H1 (cell line): ENCODE measurements at places on chromosomes 1 and 21. TPM values are rescaled to one million over a fixed set of nuclear protein-coding genes. Genes with fewer than 3 reads are reported as not detected.

GRCh38 chr1:231919239-231919885 lies 292.8 kb downstream of the DISC1 start:
- no peak for DNase-seq
- no peaks in the 10 kb centered on the region for H3K27me3 ChIP-seq

DNA sequence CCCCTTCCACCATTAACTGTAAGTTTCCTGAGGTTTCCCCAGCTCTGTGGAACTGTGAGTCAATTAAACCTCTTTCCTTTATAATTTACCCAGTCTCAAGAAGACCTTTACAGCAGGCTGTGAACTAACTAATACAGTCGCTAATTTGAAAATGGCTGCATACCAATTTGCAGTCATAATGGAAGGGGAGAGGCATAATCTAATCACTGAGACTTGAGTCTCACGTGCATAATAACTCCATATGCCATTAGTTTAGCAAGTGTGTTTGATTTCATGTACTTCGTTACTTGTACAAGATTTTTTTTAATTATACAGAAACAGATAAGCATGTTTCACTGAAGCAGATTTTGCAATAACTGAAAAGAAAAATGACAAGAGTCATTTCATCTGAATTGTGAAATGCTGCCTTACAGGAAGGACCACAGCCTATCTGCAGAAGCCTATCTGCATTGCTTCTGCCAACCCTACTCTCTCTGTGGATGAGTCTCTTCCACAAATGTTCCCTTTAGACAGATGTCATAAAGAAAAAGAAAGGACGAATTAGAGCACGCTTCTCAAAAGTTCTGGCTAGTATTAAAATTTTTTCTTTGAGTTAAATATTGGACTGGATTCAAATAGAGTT lies 99.1 kb downstream of the PTGER3 start:
- no peaks in the 10 kb centered on the region for H3K27me3 ChIP-seq
- no peaks in the 10 kb centered on the region for H3K4me1 ChIP-seq
- no peak for DNase-seq
- no peaks in the 10 kb centered on the region for H3K36me3 ChIP-seq

DNA sequence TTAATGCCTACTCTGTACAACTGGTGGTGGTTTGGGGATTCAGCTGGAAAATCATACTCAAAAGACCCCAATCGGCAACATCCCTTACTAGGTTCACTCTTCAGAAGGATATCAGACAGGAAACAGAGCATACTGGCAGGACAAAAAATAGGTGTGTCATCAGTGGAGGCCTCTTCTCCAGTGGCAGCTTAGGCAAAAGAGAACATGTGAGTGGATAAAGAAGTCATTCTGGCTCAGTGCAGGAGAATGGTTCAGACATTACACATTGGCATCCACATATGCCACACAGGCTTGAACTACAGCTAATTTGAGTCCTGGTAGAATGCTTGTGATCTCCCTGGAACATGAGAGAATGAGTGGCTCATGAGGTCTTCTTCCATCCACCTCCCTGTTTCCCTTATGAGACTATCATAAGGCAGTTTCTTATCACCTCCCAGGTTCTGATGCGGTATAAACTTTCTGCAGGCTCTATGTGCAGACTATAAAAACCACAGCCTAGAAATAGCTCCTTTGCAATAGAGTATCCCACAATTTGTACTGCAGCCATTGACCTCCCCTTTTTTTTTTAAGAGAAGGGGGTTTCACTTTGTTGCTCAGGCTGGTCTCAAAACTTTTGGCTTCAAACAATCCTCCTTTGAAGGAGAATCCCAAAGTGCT lies 24.7 kb downstream of the VAMP4 start:
- no peaks in the 10 kb centered on the region for H3K36me3 ChIP-seq
- H3K4me3 ChIP-seq = no peak overlapping the region
- no peaks in the 10 kb centered on the region for H3K4me1 ChIP-seq
- H3K27ac ChIP-seq = no peak overlapping the region
- no peaks in the 10 kb centered on the region for H3K27me3 ChIP-seq
- DNase-seq = no peak

- no peaks in the 10 kb centered on the region; the same call in 1 of the 2 replicates for H3K27me3 ChIP-seq
- H3K36me3 ChIP-seq = no peaks in the 10 kb centered on the region
- no peaks in the 10 kb centered on the region for H3K4me1 ChIP-seq
- H3K4me3 ChIP-seq = no peak overlapping the region
- H3K27ac ChIP-seq = no peak overlapping the region
Measured at GRCh38 chr1:167676205-167676915, 45.4 kb upstream of the MPZL1 start.

DNA sequence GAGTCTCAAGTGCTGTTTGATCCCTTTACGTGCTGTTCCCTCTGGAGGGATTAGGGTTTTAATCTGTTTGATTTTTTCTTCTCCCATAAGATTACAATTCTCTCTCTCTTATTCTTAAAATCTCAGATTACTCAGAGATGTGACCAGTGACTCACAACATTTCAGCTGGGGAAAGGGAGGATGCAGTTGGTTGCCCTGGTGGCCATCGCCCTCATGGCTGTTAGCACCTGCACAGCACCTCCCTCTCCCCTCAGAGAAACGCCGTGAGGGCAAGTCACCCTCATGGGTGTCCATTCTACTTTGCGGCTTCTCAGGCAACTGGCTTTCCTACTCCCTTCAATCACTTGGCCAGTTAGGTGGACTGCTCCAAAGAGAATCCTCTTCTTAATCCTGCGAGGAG lies 42.4 kb upstream of the KCNA3 start:
- no peaks in the 10 kb centered on the region for H3K36me3 ChIP-seq
- H3K27me3 ChIP-seq = no peaks in the 10 kb centered on the region
- DNase-seq = no peak

GRCh38 chr1:81679942-81680341 lies 120.8 kb upstream of the ADGRL2 start:
- DNase-seq = no peak
- no peaks in the 10 kb centered on the region for H3K36me3 ChIP-seq
- no peaks in the 10 kb centered on the region for H3K27me3 ChIP-seq
- H3K4me3 ChIP-seq = no peak overlapping the region
- peaks cover 27% of the 10 kb centered on the region; the same call in 1 of the 2 replicates for H3K4me1 ChIP-seq

DNA sequence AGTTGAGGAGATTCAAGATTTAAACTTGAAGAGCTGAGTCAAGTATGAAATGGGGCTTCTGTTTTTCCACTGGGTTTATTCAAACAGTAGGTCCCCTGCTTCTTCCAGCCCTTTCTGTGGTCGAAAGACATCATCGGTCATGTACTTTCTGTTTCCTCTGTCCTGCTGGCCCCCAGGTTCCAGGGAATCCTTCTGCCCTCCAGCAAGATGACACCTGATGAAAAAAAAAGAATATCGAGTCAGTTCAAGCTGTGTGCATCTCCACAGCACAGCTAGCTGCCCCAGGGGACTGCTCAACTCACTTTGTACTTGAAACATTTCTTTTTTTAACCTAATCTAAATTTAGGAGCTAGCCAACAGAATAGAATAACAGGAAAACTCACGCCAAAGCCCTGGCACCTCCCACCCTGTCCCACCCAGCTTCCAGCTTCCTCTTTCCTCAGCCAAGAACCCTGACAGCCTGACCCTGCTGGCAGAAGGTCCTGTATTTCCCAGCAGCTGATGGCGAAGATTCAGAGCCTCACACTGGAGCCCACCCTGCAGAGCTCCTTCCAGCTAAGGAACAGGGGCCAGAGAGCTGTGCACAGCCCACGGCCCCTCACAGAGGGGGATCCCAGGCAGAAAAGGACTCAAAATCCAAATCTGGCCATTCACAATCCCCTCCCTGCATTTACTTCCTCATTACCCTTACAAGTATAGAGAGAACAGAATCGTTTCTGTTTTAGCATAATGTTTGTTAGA lies 176.5 kb downstream of the PSMG1 start:
- H3K4me3 ChIP-seq = no peak overlapping the region
- H3K27me3 ChIP-seq = no peaks in the 10 kb centered on the region; the same call in 1 of the 2 replicates
- no peak for DNase-seq
- H3K36me3 ChIP-seq = no peaks in the 10 kb centered on the region
- peaks cover 2% of the 10 kb centered on the region for H3K4me1 ChIP-seq
- H3K27ac ChIP-seq = no peak overlapping the region

- H3K4me3 ChIP-seq = no peak overlapping the region
- no peak overlapping the region for H3K27ac ChIP-seq
- no peaks in the 10 kb centered on the region for H3K27me3 ChIP-seq
- peaks cover 4% of the 10 kb centered on the region; the same call in 1 of the 2 replicates for H3K4me1 ChIP-seq
Measured at GRCh38 chr1:101264697-101265096, 27.9 kb downstream of the S1PR1 start.

DNA sequence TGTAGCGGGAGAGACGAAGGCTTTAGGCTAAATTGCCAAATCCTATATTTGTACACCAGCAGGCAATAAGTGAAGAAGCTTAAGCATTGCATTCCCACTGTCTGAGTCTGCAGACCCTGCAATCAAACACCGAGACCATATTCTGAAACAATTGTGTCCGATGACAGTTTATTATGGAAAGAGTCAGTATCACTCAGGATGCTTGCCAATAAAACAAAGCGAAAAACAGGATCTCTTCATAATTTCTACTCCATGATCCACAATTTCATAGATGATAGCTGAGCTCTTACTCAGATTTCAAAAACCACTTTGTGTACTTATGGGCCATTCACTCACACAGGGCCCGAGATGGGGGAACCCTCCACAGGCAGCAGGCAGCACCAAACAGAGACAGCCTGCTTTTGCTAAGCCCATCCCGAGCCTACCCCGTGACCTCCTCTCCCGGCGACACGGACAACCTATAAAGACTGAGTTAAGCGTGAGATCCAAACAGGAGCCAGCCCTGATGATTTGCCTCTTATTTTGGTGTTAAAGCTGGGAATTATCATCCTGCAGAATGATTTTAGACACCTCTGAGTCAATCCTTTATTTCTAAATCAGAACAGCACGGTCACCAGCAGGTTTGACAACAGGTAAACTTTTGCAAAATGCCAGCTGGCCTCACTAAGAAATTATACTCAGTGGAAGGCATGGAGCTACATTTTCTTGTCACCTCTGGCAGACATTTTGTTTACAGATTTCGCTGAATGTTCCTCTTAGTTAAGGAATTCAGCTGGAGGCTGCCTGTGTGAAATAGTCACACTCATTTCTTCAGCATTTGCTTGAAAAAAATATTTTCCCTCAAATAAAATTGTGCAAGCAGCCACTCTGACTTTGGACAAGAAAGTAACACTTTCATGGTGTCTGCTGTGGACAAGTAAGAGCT lies 212.4 kb downstream of the GPATCH2 start:
- DNase-seq = no peak
- no peaks in the 10 kb centered on the region for H3K4me1 ChIP-seq
- no peaks in the 10 kb centered on the region for H3K27me3 ChIP-seq
- no peaks in the 10 kb centered on the region for H3K36me3 ChIP-seq

DNA sequence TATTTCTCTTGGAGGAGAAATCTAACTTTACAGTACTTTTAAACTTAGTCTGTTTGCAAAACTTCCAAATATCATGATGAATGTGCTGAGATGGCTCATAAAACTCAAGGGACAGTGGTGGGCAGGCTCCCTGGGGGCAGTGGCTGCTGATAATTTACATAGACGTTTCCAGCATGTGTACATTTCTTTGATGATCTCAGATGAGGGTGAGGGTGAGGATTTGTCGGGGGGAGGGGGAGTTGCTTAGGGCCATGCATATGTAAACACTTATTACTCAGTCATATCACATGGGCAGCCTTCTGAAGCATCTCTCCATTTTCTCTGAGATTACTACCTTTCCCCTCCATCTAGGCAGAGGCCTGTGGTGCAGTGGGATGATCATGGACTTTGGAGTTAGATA lies 152.9 kb upstream of the HMGB4 start:
- no peak for DNase-seq
- H3K27me3 ChIP-seq = no peaks in the 10 kb centered on the region
- H3K4me1 ChIP-seq = no peaks in the 10 kb centered on the region
- peaks cover 10% of the 10 kb centered on the region; the same call in 1 of the 2 replicates for H3K36me3 ChIP-seq

DNA sequence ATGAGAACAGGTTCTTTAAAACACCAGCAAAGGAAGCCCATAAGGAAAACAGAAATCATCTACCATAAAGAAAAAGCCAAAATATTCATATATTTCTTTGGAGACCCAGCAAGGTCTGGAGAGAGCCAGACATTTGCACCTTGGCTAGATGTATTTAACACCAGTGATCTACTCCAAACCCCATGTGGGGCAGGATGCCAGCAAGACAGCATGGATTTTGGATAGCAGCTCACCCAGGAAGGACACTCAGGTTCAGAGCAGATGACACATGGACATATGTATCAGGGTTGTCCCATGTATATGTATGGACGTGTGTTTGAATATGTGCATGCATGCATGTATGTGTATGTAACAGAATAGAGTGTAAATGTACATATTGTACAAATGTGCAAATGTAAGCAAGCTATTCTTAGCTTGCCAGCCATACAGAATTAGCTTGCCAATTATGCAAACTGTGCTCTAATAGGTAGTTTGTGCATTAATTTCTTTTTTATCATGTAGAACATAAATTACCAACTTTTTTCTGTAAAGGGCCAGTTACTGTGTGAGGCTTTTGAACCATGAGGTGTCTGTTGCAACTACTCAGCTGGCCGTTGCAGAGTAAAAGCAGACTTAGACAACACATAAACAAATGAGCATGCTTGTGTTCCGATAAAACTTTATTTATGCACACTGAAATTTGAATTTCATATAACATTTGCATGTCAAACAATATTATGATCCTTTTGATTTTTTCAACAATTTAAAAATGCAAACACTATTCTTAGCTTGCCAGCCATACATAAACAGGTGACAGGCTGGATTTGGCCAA lies 73.5 kb upstream of the KAZN start:
- H3K4me1 ChIP-seq = no peaks in the 10 kb centered on the region
- H3K27ac ChIP-seq = no peak overlapping the region
- H3K36me3 ChIP-seq = no peaks in the 10 kb centered on the region
- H3K4me3 ChIP-seq = no peak overlapping the region
- no peaks in the 10 kb centered on the region for H3K27me3 ChIP-seq

DNA sequence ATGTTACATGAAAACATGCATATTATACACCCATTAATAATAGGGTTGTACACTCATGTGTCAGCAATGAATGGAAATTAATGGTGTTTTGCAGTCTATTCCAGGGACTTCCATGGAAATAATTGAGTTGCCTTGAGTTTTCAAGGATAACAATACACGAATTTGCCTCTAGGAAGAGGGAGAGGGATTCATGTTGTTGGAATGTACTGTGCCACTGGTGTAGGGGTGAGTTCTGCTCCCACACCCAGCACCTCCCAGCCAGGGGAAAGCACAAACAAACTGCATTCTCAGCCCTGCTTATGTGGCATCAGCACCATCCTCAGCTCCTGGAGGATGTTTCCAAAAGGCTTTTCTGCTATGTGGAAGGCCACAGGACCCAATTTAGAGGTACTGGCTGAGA lies 57.8 kb downstream of the BCAR3 start:
- H3K4me3 ChIP-seq = no peak overlapping the region
- no peak overlapping the region for H3K27ac ChIP-seq
- H3K36me3 ChIP-seq = no peaks in the 10 kb centered on the region
- no peaks in the 10 kb centered on the region for H3K27me3 ChIP-seq
- H3K4me1 ChIP-seq = no peaks in the 10 kb centered on the region

GRCh38 chr1:183226361-183226760 lies 40.3 kb downstream of the LAMC2 start:
- no peaks in the 10 kb centered on the region for H3K27me3 ChIP-seq
- no peak for DNase-seq
- H3K4me1 ChIP-seq = peaks cover 11% of the 10 kb centered on the region
- H3K36me3 ChIP-seq = no peaks in the 10 kb centered on the region
- no peak overlapping the region for H3K4me3 ChIP-seq

GRCh38 chr1:46408356-46409062 lies 14.4 kb downstream of the FAAH start:
- H3K36me3 ChIP-seq = peaks cover 7% of the 10 kb centered on the region; the same call in 1 of the 2 replicates
- no peak overlapping the region for H3K27ac ChIP-seq
- H3K4me3 ChIP-seq = no peak overlapping the region

The SH2D1B gene
- total RNA-seq = not detected in 2 replicates

The CLCA1 gene
- total RNA-seq = not detected in 2 replicates

The TAS1R2 gene
- total RNA-seq = not detected in 2 replicates

The FAM167B gene
- total RNA-seq = 3.2 and 3.9 TPM in 2 replicates

The RGS4 gene
- 0.46 and 0.74 TPM in 2 replicates for total RNA-seq

The MRAP gene
- total RNA-seq = not detected in 2 replicates
